ENCODE measurements at places on chromosomes 12 and 14. TPM values are rescaled to one million over a fixed set of nuclear protein-coding genes. Genes with fewer than 3 reads are reported as not detected.

MYO1H gene
- not detected for total RNA-seq

TOMM20L gene
- total RNA-seq = not detected

GYS2 gene
- total RNA-seq = not detected

CALM1 gene
- 980 TPM for total RNA-seq

GPR137C gene
- 0.48 TPM for total RNA-seq

C1S gene
- 0.48 TPM for total RNA-seq

TPPP2 gene
- total RNA-seq = not detected

AQP2 gene
- total RNA-seq = not detected

Measured in vein endothelial cell (primary cell).